ENCODE measurements at places on chromosomes 11 and 22. TPM values are rescaled to one million over a fixed set of nuclear protein-coding genes. Genes with fewer than 3 reads are reported as not detected.

Gene UBQLN3
- total RNA-seq: under 0.01 TPM

Gene SMCO4
- 5.3 TPM for total RNA-seq

Gene JRKL
- total RNA-seq: 13.7 TPM

Gene SLC6A5
- not detected for total RNA-seq
